Stimulated activated CD4-positive, alpha-beta T cell treated with anti-CD3 and anti-CD28 coated beads, Interleukin-1b, Interleukin-23, amount 100 ng/mL, for 1 hour (primary cell): ENCODE measurements at places on chromosomes 5 and 9.

DNA sequence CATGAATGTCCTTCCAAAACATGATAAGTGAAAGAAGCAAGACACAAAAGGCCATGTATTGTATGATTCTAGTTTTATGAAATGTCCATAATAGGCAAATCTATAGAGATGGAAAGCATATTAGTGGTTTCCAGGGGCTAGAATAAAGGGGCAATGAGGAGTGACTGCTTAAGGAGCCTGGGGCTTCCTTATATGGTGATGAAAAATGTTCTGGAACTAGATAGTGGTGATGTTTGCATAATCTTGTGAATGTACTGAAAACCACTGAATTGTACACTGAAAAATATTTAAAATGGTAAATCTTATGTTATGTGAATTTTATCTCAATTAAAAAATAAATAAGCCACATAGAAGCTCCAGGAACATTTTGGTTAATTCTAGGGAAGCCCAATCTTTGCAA lies 144.4 kb upstream of the ANKRD55 start:
- no peak for DNase-seq

DNA sequence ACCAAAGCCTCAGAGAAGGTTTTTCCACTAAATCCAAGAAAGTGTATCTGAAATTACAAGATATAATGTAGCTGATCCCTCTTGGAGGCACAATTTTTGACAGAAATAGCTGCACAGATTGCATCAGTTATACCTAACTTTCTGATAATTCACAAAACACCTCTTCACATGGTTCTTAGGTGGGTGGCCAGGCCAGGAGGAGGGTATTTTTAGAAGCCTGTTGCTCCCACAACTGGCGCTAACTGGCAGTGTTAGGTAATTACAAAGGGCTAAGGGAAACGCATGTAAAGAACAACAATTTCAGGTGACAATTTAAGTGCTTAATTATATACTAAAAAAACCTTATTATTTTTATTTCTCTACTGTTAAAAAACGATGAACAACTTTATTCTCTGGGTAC lies 247.9 kb downstream of the BNC2 start:
- no peak for DNase-seq

GRCh38 chr5:73384861-73385260 lies 63.7 kb downstream of the FOXD1 start:
- no peak for DNase-seq

DNA sequence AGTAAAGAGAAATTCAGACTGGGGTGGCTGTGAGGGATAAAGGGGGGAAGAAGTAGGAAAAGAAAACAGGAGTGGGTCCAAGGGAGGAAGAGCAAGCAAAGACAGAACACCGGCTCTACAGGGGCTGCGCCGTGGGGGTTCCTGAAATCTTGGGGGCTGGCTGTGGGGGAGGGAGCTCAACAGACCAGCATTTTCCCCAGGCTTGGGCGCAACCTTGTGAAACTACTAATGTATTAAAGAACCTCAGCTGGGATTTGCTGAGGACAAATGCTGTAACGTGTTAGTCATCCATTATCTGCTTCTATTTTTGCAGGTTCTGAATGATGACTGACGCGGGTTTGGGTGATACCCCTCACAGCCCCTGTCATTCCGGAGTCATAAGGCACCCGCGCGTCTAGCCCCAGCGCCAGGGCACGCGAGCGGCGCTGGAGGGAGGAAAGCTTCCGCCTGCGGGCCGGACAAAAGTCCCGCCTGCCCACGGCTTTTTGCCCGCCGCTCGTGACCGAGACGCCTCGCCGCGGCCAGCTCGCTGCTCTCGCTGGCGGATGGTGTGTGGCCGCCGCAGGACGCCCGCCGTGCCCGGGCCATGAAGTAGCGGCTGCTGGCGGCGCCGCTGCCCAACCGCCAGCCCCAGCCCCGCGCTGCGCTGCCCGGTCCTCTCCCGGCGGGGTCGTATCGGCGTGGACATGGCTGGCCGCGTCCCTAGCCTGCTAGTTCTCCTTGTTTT lies 110.6 kb downstream of the PAM start:
- no peak for DNase-seq

GRCh38 chr5:151670083-151670686 lies 16.5 kb downstream of the SPARC start:
- DNase-seq: no peak

DNA sequence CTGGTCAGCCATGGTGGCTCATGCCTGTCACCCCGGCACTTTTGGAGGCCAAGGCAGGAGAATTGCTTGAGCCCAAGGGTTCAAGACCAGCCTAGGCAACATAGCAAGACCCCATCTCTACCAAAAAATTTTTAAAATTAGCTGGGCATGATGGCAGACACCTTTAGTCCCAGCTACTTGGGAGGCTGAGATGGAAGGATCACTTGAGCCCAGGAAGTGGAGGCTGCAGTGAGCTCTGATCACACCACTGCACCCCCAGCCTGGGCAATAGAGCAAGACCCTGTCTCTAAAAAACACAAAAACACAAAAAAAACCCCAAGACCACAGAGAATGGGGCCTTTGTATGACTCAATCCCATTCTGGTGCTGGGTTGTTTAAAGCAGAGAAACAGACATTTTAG lies 44.0 kb downstream of the MED27 start:
- no peak for DNase-seq

DNA sequence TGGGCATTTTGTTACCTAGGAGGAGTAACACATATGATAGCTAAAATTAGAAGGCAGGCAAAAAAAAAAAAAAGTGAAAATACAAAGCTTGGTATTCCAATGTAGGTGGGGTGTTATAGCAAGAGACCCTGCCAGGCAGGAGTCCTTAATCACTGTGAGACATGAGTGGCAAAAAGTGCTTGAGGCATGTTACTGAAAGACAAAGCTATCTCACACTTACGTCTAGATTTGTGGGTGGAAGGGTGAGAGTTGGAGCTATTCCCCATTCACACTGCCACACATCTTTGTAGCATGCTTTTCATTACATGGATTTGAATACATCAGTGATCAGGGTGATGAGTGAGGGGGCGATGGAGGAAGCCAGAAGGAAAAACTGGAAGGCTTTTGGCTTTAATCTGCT lies 2.6 kb upstream of the PLPPR1 start:
- no peak for DNase-seq

DNA sequence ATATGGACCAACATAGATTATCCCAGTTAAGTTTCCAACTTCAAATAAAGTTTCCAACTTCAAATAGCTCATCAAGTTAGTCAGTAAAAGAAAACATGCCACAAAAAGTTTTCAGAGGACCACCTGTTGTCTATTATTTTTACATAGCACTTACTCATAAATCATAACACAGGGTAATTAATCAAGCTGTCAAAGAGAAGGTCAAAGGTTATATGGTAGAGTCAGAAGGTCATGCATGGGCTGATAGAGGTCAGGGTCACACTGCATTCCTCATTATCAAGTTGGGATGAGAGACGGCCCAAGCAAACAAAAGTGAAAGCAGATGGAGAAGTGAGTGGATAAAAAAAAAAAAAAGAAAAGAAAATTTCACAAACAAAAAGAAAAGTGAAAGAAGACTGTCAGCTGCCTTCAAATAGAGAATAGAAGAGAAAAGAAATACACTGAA lies 145.5 kb upstream of the POU5F2 start:
- no peak for DNase-seq

DNA sequence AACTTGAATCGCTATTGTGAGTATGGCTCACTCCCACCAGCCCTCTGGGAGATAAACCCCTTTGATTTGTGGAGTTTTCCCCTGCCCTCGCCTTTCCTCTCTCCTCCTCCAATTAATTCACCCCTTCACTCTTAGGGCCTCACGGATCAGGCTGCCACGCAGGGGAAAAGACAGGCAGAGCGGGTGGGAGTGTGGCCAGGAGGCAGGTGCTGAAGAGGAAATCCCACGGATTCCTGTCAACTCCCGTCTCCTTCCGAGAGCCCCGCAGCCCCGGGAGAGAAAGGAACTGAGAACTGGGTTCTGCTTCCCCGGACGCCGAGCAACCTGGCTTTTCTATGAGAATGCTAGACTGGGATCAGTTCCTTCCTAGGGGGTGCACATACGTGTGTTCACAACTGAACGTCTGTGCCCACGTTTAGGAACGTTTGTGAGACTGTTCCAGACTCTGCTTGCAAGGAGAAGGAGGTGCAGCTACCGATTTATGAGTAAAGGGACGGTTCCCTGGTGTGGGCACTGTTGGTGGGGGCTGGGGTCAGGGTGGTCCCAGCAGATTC lies 314.5 kb upstream of the TLE4 start:
- no peak for DNase-seq

GRCh38 chr5:76475385-76475784 lies 72.3 kb downstream of the IQGAP2 start:
- DNase-seq: no peak

GRCh38 chr5:138354926-138355378 lies 2.5 kb downstream of the KDM3B start:
- no peak for DNase-seq

GRCh38 chr9:125690679-125691078 lies 16.3 kb downstream of the MAPKAP1 start:
- DNase-seq: no peak

GRCh38 chr9:137918331-137919094 lies 40.9 kb downstream of the CACNA1B start:
- no peak for DNase-seq

DNA sequence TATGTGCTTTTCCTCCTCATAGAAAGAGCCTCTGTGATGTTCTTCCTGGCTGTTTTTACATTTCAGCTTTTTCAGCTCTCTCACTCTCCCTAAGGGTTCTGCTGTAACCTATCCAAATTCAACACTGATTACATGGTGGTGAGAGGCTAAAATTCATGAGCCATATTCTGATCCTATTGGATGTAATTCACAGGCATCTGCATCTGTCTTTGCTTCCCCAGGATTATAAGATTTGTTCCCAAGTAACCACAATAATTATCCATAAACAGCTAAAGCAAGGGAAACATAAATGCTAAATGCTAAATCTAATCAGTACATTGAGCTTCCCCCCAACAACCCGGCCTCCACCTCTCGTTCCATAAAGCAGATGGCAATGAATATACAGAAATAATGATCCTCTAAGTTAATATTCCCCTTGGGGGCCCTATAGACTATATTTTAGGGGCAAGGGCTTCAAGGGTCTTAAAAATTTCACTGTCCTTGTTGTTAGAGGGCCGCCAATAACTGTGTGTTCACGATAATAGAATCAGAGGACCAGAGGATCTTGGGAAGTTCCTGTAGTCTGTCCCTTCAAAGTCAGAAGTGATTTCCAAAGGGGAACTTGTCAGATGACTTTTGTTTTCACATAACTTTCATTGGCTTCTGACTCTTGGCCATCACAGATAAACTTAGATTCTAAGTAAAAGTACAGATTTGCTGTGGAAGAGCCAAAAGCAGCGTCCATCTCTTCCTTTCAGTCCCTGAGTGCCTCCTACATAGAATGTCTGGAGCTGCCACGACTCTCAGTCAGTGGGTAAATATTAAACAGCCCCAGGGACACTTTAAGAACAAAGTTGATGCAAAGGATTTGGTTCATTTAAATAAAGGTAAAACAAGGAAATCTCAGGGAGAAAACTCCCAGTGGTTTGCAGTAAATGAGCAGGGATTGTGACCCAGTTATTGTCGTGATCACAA lies 125.6 kb downstream of the ALDH1A1 start:
- no peak for DNase-seq

DNA sequence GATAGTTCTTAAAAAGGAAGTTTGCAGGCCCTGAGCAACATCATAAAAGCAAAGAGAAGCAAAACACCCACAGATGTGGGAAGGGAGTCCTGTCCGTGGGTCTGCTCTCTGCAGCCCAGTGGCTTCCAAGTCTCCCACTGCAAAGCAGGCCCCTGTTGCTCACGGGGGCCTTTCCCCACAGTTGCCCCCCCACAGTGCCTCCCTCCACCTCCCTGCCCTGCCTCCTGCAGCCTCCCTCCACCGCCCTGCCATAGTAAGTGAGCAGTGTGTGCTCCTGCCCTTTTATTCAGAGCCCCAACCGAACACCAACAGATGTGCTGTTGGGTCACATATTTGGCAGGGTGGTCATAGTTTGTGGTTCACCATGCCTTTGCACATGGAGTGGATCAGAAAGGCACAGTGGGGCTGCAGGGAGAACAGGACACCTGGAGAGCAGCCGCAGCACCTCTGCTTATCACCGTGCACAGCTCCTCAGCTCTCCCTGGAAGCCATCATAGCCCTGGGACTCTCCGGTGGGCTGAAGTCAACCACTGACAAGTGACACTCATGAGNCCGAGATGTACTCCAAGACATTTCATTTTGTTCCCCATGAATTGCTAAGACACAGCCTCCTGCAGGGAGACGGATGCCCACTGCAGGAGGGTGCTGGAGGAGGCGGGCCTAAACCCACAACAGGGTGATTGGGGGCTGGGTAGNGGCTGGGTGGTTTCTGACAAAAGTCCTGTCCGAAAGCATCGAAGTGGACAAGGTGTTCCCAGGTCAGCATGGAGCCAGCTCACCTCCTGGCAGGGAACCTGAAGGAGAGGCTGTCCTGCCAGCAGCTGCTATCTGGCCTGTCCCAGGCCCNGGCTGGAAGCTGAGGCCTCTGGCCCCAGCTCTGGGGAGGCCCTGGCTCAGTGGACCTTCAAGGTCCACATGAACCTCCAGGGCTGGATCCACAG lies 278.9 kb downstream of the GADD45G start:
- DNase-seq: no peak

GRCh38 chr5:56963246-56963645 lies 11.3 kb upstream of the MIER3 start:
- no peak for DNase-seq

DNA sequence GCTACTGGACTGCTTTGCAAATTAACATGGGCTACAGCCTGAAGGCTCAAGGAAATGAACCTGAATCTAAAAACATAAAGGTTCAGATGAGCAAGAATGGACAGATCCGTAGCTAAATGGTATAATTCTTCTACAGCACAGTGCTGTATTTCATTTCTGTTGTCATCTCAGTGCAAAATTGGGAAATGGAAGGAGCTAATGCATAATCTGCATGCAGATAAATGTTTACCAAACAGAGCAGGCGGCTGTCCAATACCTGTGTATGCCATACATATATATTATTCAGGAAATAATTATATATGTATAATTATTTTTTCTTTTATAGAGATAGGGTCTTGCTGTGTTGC lies 4.3 kb upstream of the HSPA9 start:
- no peak for DNase-seq

GRCh38 chr9:90568667-90569066 lies 74.0 kb downstream of the DIRAS2 start:
- DNase-seq: no peak

- DNase-seq: no peak
These were observed 28.9 kb downstream of the DCP2 start for GRCh38 chr5:113005454-113005853.

GRCh38 chr9:78856144-78856543 lies 559.2 kb downstream of the PSAT1 start:
- no peak for DNase-seq

- no peak for DNase-seq
These were observed 126.4 kb downstream of the RGS3 start for GRCh38 chr9:113589890-113590289.

DNA sequence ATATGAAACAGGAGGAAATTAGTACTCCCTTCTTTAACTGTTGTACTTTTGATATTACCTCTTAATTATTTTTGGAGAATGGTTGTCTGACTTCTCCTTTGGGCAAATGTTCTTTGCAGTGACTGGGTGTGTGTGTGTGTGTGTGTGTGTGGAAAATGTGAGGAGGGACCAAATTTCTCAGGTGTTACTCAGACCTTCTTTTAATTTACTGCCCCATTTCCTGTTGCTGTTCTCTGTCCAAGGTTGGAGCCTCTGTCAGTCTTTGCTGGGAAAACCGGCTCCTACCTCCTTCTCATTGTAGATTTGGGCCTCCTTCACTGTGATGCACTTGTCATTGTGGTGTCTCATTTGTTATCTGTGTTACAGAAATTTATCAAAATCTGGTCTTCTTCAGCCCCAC lies 68.4 kb downstream of the PBX3 start:
- no peak for DNase-seq

- DNase-seq: no peak
These were observed 61.1 kb downstream of the OXCT1 start for GRCh38 chr5:41809128-41809527.
